ENCODE measurements at places on chromosomes 16 and 17. TPM values are rescaled to one million over a fixed set of nuclear protein-coding genes. Genes with fewer than 3 reads are reported as not detected.

DNA sequence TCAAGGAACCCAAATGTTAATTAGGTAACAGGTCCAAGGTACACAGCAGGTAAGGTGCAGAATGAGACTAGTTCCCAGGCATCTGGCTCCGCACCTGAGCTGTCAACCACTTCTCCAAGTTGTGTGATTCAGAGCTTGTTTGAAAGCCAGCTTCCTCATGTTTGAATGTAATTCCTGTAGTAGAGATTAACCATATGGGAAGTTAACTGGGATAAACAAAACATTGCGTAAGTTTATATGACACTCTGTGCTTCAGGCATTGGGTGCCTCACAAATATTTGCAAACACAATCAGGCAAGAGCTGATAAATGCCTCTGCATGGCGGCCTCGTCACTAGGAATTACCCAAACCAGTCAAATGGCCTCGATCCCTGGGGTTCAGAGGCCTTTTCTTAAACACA is 27.9 kb upstream of the CPHXL start:
- no peak overlapping the region for H3K4me3 ChIP-seq
- no peak overlapping the region for H3K27ac ChIP-seq
- no peaks in the 10 kb centered on the region for H3K36me3 ChIP-seq
- H3K4me1 ChIP-seq: no peaks in the 10 kb centered on the region
- no peaks in the 10 kb centered on the region for H3K27me3 ChIP-seq

DNA sequence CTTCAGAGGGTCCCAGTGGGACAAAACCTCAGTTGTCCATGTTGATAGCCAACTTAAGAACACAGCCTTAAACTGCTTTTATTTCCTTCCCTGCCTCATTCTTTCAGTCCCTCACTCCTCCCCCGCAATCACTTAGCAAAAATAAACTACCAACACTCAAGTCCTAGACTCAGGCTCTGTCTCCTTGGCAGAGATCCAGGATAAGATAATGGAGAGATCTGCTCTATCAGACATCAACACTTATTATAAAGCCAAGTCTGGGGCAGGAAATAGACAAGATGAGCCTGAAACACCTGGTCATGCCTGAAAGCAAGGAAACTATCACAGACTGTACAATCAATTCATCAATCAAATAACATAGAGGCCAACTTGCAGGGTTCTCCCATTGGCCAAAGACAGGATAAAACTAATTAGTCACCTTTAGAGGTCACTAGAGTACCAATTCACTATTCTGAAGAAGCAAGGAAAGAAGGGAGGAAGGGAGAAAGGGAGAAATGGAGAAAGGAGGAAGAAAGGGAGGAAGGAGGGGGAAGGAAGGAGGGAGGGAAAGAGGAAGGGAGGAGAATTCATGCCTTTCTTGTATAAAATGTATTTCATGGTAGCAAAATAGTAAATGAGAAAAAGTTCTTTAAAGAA is 15.7 kb downstream of the HYDIN start:
- no peaks in the 10 kb centered on the region for H3K36me3 ChIP-seq
- DNase-seq: no peak
- no peak overlapping the region for H3K4me3 ChIP-seq
- H3K27me3 ChIP-seq: no peaks in the 10 kb centered on the region
- H3K4me1 ChIP-seq: no peaks in the 10 kb centered on the region
- no peak overlapping the region for H3K27ac ChIP-seq

DNA sequence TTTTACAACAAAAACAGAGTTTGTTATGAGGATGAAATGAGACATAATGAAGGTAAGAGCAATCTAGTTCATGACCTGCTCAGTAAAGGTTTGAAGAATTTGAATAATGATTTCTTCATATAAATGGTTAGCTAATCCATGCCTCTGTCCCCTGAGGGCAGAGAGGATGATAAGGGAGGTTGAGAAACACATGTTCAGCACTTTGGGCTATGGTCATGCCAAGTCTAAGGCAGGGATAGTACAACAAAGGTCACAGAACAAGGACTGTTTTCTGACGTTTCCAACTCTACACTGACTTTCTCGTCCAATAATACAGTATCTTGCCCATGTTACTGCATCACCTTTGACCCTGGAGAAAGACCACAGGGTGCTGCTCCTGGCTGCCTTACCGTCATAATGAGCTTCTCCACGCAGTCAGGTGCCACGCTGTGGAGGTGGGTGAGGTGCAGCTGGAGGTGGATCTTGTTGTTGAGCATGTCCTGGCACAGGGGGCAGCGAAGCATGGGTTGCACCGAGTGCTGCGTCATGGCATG is 236.7 kb downstream of the ZFHX3 start:
- no peaks in the 10 kb centered on the region for H3K4me1 ChIP-seq
- H3K27me3 ChIP-seq: no peaks in the 10 kb centered on the region
- H3K4me3 ChIP-seq: no peak overlapping the region
- H3K27ac ChIP-seq: no peak overlapping the region
- peaks cover 26% of the 10 kb centered on the region for H3K36me3 ChIP-seq

DNA sequence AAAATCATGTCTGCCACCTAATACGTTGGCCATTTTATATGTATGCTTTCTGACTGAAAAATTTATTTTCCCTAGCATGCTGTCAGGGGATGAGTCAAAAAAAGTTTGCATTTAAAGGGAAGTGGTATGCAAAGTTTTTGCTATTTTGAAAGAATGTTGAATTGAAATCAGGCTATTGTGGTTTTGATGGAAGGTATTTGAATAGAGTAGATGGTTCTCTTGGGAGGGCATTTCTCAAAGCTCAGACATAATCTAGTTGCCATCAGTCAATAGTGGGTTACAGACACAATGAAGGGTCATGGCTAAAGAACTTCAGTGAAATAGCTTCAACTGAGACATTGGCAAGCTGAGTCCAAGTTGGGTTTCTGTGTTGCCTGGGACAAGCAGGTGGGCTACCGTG is 102.4 kb downstream of the MAP2K6 start:
- H3K4me3 ChIP-seq: no peak overlapping the region
- no peaks in the 10 kb centered on the region for H3K4me1 ChIP-seq
- H3K27ac ChIP-seq: no peak overlapping the region
- peaks cover 2% of the 10 kb centered on the region for H3K36me3 ChIP-seq

Gene P2RX1
- total RNA-seq: not detected
